Ammon's horn (tissue), 1 donor: ENCODE measurements at places on chromosomes 7 and 10.

- DNase-seq, result no peak
Observed at GRCh38 chr7:95424716-95425115, 10.1 kb downstream of the PON2 start.

GRCh38 chr10:72013202-72013945 lies 49.2 kb downstream of the CHST3 start:
- DNase-seq, result peak; percentile 73

DNA sequence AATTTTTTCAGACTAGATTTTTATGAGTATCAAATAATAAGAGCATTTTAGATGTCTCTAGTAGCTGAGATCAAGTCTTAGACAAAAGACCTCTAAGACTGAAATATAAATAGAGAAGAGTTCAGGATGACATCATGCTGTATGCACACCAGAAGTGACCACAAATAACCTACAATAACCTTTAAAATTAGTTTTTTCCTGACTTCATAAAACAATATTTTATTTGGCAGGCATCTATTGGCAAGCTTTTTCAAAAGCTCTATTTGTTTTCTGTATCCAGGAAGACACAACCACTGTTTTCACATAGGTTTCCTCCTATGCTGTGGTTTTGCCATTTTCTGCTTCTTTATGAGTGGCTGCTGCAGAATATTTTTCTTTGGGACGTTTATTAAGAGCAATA lies 359.1 kb downstream of the CRPPA start:
- no peak for DNase-seq

DNA sequence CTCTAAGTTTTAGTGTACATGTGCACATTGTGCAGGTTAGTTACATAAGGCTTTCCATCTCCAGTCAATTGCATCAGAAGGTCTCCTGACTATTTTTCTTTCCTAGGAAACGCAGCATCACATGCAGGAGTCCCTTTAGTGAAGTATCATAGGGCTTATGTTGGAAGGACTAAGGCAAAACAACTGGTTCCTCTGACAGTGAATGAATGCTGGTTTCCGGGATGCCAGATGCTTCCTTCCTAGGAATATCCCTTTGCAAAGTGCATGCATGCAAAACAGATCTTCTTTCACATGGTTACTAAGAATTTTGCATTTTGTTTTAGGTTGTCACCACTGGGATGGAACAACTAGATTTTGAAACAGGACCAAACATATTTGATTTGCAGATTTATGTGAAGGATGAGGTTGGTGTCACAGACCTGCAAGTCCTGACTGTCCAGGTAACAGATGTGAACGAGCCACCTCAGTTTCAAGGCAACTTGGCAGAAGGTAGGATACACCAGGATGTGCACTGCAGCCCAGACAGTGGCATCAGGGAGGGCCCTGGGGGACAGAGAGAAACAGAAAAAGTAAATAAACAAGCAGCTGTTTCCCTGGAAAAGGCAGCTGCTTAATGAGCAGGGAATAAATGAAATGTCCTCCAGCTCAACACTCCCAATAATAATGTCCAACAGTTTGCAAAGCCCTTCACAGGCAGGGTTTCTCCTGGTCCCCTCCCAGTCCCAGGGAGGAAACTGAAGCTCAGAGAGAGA lies 17.8 kb downstream of the CDHR3 start:
- no peak for DNase-seq

DNA sequence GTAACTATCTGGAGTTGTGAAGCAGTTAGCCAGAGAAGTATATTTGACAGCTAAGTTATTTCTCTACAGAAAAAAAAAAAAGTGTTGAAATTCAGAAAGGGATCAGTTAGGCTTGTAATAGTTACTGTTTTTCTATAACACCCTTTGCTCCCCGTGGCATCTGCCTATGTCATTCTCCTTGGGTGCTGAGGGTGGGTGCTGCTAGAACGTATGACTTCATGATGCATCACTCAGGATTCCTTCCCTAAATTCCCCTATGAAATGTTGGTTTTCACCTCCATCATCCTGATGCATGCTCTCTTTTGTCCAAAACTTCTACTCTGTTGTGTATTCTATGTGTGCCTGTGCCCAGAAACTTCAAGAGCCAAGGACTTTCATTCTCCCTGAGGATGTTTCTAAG lies 536.4 kb downstream of the GRM8 start:
- DNase-seq, result no peak

DNA sequence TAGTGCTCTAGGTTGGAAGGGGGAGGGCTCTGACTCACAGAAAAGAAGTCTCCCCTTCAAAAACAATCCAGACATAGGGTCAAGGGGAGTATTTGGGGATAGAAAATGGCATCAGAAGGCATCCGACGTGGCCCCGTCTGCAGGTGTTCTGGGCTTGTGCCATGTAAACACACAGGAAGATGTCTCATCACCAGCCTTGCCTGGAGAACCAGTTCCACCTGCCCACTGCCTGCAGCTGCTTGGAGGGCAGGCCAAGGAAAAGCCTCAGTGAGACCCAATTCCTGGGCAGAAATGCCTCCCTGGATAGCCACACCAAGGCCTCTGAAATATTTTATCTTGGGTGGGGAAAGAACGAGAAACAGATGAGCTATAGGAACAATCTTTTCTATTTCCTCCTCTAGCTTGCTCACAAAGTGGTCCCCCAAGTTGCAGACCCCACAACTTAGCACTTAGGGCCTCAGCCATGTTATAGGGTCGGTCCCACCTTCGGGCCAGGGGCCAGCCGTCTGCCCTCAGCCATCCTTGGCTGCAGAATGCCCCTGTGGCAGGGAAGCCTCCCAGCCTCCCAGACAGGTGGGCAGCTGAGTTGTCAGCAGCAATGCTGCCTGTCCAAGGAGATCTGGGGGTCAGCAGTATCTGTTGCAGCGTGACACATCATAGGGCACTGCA lies 54.3 kb upstream of the ECHDC3 start:
- no peak for DNase-seq

DNA sequence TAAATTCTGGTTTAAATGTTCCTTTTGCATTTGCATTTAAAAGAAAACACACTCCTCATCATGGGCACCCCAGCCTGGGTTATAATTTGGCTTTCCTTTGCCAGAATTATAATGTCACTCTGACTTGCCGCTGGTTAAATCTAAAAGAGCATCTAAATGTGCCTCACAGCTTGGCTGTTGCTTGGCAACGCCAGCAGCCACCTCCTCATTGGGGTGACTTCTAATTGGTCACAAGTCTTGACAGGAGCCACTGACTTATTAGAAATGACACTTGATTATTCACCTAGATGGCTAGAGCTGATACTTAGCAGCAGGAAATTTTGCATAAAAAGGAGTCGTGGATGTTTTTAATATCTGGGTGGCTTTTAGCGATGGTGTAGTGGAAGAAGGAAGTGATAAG lies 114.3 kb downstream of the TBXAS1 start:
- peak; percentile 40 for DNase-seq

- no peak for DNase-seq
Observed at GRCh38 chr10:101682172-101682825, 12.7 kb downstream of the FBXW4 start.

DNA sequence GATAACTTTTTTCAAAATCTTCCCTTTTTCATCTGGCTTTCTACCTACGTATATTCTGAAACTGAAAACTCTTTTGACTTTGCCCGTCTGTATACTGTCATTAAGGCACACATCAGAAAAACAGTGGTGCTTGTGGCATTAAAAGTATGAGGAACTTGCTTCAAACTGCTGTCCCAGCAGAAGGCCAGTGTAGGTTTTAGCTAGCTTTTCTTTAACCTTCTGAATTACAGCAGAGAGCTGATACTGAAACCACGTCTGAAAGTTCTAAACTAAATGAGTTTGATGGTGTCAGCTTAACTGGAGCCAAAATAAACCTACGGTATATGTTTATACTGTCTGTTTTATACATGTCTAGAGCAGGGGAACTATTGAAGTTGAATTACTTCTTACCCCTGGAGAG lies 283.4 kb downstream of the TFEC start:
- DNase-seq, result no peak

GRCh38 chr7:10588084-10588483 lies 385.6 kb upstream of the PHF14 start:
- no peak for DNase-seq

DNA sequence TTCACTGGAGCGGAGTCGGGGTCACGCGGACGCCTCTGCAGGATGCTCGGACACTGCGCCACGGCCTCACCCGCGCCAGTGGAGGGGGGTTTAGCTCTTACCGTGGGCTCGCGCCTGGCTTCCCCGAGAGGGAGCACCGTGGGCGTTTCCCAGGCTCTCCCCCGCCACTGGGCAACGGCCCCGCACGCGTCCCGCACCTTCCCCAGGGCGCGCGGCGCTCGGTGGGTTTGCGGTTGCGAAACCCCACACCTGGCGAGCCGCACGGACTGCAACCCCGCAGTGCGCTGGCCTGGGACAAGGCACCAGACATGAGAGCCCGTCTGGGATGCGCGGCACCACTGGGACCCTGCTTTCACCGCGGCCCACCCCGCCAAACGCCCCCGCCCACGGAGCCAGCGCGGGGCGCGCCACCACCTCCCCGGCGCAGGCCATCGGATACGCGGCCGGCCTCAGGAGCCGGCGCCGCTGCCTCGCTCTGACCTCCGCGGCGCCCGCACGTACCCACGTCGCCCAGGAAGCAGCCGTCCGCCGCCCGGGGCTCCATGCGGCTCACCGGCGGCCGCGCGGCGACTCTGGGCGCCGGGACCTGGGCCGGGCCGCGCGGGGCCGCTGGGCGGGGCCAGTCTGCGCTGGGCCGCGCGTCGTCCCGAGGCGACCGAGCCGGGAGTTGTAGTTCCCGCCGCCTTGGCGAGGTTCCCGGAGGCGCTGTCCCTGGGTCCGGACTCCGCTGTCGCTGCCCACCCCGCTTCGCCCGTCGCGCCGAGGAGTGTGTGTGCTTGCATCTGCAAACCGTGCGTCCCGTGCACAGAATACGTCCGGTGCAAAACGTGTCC lies at the start of gene ASB13:
TSS of gene ASB13 (minus strand) at position 588 of the 833 bp plus-strand sequence. CDS start at position 544, 44 bp downstream.
- peak; percentile 82 for DNase-seq

DNA sequence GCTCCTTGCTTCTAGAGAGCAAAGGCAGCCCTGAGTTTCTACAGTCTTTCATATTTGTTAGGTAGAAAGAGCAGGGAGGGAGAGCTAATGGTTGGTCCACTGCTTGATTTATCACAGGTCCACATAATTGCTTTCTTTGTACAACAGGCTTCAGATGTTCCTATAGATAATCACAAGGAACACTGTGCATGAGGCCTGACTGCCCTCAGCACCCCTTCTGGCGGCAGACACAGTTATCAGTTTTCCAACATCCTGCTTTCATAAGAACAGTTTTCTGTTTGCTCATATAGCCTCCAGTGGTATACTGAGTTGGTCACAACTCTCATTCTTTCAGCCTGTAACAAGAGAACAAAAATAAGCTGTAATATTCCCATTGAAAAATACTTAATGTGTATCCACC lies 69.7 kb downstream of the AKR1C4 start:
- no peak for DNase-seq

DNA sequence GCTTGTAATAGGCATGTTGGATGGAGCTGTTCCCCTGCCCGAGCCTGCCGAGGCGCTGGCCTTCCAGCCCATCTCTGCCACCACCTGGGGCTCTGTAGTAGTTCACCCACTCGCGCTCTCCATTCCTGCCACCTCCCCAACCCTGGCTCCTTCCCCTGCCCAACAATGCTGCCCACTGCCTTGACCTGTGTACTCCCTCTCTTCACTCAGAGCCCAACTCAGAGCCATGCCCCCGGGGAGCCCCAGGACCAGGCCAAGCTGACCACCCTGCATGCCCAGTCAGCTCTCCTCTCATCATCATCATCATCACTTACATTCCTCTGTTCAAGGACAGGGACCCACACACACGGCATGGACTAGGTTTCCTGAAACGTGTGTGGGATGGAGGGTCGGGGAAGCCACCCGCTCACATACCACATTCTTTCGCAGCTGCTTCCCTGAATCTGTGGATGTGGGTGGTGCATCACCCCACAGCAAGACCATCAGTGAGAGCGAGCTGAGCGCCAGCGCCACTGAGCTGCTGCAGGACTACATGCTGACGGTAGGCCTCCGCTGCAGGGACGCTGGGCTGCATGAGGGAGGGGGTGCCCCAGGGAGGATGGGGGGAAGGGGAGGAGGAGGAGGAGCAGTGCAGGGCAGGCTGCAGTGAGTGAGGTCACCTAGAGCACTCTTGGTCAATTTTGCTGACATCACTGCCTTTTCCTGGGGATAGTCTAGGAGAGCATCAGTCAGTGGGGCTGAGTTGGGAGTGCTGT lies 15.6 kb downstream of the NACAD start:
- peak; percentile 55 for DNase-seq

GRCh38 chr10:103153302-103154197 lies 39.5 kb downstream of the NT5C2 start:
- DNase-seq, result peak; percentile 73

- DNase-seq, result no peak
Observed at GRCh38 chr7:112137141-112138101, 68.8 kb downstream of the DOCK4 start.

DNA sequence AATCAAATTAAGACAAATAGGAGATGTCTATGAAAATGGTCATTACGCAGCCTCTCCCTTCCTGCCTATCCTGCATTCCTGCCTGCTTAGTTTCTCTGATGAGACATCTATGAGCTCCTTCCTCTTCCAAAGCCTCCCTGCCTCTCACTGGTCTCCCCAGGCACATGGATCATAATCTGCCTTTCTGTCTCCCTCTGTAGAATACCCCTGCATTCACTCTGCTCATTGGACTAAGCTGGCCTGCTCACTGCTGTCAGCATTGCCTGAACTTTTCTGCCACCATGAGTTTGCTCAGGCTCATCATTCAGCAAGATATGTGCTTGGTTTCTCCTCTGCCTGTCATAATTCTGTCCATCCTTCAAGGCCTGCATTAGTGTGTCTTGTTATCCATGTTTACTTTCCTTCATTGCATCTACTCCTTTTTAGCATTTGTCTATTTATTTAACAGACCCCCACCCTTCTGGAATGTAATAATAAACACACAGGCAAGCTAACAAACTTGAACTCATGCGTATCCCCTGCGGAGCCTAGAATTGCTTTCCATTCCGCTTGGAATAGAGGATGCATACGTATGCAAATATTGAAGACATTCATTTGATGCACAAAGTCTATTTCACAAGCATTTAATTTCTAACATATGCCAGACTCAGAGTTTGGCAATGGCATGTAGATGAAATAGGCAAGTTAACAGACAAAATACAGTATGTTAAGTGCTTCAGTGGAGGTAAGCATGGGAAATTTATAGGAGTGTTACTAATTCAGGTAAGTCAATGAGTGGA lies 88.3 kb downstream of the PTPRZ1 start:
- DNase-seq, result peak; percentile 62

- no peak for DNase-seq
Observed at GRCh38 chr10:12587451-12587888, 238.1 kb downstream of the CAMK1D start.

DNA sequence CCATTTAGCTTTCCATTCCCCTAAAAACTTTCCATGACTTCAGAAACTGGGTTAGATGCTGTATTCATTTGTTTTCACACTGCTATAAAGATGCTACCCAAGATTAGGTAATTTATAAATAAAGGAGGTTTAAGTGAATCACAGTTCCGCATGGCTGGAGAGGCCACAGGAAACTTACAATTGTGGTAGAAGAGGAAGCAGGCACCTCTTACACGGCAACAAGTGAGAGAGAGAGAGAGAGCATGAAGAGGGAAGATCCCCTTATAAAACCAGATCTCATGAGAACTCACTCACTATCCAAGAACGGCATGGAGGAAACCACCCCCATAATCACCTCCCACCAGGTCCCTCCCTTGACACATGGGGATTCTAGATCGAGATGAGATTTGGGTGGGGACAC lies 336.8 kb downstream of the TFEC start:
- DNase-seq, result no peak
